ENCODE measurements at places on chromosomes 6 and 20.

DNA sequence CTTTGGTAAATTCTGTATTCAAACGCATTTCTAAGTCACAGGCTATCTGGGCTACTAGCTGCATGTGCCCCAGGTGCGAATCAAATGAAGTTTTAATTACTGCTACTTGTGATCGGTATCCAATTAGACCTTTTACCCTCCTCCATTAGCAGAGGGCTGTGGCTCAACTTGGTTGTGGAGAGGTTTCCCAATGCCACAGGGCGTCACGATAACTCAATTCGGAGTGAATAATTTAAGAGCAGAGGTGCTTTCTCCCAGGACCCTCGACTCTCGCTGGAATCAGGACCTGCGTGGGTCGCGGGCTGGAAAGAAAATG lies 640 bp downstream of the SAYSD1 start:
- DNase-seq: no peak

- no peak for DNase-seq
These were observed 301.9 kb downstream of the TFAP2A start for GRCh38 chr6:10112871-10113549.

DNA sequence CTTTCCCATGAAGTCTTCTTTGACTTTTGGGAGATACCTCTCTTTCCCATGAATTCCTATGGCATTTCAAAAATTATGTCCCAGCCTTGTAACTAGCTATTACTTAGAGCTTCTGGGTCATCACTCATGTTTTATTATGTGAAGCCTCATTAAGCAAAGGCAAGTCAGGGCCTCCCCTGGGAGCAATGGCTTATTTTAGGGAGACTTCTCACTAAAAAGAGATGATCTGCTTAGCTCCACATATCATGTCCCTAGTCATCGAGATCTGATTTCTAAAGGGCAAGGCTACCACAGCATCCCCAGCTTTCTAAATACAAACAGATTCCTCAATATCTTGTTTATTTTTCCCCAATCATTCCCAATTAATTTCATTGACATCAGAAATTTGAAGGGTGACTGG lies 154.0 kb upstream of the MANEA start:
- no peak for DNase-seq

DNA sequence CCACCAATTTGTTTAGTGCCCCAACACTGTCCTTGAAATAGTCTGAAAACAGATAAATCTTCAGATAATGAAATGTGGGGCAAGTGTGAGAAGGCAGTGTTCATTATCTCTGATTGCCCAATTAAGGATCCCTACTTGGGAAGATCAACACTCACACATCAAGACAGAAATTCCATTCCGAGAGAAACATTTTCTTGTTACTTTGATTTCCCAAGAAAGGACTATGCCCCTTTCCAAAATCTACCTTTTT lies 16.2 kb downstream of the HMGN4 start:
- DNase-seq: no peak

DNA sequence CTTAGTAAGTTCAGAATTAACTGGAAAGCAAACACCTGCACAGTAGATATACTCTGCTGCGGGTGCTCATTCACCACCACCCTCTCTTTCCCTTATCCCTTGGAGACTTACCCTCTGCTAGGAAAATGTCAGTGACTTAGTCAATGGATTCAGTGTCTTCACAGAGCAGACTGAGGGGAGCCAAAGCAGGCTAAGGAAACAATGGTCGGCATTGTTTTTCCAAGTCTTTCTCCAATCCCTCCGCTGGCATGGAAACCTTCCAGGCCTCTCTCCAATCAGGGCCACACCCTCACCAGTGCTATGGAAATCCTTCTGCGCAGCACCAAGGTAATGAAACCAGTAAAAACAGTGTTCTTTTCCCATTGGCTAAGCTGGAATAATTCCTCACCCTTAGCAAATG lies 531.2 kb downstream of the TFAP2B start:
- DNase-seq: no peak

DNA sequence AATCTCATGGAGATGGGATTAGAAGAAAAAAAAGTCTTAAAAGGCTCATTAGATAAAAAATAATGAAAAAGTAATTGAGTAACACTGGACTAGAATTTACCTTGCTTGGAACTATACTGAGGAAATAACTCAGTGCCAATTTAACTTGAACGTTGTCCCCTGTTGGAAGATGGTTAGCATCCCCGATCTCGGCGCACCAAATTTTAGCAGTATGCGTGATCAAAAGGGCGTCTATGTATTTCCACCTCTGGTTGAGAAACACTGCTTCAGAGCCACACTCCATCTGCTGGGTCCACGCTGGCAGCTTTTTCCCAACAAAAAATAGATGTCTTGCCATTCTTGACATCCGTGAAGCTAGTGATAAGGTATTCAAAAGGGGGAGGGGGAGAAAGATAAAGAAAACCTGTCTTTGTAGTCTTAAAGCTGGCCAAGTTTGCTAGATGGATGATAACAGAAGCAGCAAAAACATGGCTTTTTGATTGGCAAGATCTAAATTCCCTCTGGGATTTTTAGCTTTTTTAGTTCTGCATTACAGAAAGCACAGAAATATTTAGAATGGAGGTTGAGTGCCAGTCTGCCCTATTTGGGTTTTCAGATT lies 6.4 kb downstream of the HINT3 start:
- DNase-seq: no peak

- DNase-seq: no peak
These were observed 64.2 kb downstream of the SGK1 start for GRCh38 chr6:134253681-134254080.

- DNase-seq: no peak
These were observed 198.8 kb downstream of the EYA2 start for GRCh38 chr20:47093320-47093966.

DNA sequence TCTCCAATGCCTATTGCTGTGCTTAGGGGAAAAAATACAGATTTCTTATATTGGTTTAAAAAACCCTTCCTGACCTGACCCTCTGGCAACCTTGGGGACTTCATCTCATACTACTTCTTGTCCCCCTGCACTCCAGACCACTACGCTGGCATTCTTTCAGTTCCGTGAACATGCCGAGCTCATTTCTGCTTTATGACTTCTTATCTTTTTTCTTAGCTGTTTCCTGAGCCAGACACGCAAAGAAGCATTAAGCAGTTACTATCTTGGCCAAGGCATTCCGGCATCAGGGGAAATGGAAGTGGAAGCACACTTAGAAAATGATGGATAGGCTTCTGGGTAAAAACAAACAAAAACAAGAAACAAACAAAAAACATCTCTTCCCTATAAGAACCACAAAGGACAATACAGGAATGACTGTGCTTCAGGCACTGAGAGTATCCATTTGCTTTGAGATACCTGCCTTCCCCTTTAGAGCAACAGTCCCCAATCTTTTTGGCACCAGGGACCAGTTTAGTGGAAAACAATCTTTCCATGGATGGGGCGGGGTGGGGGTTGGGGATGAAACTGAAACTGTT lies 4.4 kb upstream of the CCDC28A start:
- DNase-seq: no peak

GRCh38 chr20:10090588-10091166 lies 55.9 kb downstream of the ANKEF1 start:
- peak; percentile 26 for DNase-seq

DNA sequence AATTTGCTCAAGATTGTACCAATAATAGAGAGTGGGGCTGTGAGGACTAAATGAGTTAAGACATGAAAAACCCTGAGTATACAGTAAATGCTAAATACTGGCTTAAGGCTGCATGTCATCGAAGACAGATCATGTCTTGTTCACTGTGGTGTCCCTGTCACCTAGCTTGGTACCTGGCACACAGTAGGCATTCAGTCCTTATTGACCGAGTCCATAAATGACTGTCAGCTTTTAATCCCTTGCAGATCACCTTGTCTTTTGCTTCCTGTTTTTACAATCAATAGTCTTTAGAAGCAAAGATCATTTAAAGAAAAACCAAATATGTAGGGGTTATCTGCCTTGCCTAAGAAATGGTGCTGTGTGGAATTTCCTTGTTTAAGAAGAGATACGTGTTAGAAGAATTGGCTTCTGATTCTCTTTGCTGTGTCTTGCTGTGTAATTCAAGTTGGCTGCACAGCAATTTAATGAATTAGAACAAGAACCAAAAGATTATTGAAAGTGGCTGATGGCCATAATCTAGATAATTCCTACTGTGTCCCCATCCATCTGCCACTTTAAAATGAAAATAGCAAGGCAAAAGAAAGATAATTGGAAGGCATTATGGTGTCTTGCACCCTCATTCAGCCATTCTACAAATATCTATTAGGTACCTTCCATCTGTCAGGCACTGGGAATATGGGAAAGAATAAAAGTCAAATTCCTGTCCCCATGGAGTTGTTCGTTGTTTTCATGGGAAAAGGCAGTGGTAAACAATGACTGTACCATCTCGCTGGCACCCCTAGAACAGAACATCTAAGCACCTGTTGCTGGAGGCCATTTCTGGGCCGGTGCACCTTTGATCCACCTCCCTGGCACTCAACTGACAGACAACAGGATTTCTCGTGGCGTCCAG lies 12.4 kb upstream of the MAPK13 start:
- DNase-seq: no peak

- DNase-seq: no peak
These were observed 42.0 kb downstream of the THEMIS start for GRCh38 chr6:127858727-127859391.

DNA sequence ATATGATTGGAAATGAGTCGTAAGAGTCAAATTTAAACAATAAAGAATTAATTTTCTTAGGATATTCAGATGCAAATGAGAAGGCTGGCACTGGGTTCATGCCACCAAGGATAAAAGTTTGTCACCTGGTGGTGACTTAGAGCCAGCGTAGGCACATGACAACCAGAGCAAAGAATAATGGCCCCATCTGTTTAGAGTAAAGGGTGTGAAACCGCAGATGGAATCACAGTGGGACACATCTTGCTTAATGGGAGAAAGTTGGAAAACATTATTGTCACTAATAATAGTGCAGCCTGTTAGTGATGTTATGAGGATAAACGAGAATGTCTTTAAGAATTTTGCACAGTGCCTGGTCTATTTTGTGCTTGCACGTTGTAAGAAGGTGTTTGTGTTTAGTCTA lies 727.8 kb downstream of the QKI start:
- DNase-seq: no peak

GRCh38 chr6:27791182-27791943 lies 120.8 kb downstream of the OR2B2 start:
- peak; percentile 29 for DNase-seq

DNA sequence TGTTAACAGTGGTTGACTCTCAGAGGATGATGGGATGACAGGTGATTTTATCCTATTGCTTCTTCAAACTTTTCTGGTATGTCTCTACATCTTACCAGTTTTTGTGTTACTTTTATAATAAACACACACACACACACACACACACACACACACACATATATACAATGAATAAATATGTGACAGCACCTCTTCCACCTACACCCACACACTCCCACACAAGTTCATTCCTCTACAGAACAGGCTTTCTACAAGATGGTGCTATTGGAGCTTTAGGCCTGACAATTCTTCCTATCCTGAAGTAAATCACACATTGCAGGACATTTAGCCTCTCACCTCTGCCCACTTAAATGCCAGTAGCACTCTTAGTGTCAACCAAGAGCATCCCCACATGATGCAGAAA lies 46.7 kb upstream of the STK35 start:
- no peak for DNase-seq

DNA sequence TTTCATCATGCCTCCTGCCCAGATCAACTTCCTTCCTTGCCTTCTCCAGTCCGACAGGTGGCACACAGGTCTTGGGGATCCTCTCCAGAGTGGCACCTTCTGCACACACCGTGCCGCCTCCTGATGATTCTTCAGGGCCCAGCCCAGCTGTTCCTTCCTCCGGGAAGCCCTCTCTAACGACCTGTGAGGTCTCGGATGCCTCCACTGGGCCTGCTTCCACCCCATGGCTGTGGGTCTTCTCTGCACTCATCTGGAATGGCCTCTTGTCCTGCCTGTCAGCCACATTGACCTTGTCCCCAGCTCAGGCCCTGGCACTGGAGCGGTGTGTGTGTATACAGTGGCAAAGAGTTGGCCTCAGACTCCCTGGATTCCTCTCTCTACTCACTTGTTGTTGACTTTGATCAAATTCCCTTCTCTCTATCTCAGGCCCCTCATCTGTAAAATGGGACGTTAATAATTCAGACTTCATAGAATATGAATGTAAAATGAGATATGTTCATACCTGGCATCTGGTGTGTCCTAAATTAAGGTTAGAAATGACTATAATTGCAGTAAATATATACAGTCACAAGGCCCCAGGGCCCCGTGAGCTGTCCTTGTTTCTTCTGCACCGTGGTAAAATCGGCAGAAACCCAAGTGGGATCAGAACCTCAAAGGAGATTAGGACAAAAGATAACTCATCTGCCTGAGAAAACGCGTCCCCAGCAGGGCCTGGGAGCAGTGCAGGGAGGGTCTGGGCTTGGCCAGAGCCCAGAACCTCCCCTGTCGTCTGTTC lies 1.5 kb downstream of the FAM210B start:
- DNase-seq: no peak

DNA sequence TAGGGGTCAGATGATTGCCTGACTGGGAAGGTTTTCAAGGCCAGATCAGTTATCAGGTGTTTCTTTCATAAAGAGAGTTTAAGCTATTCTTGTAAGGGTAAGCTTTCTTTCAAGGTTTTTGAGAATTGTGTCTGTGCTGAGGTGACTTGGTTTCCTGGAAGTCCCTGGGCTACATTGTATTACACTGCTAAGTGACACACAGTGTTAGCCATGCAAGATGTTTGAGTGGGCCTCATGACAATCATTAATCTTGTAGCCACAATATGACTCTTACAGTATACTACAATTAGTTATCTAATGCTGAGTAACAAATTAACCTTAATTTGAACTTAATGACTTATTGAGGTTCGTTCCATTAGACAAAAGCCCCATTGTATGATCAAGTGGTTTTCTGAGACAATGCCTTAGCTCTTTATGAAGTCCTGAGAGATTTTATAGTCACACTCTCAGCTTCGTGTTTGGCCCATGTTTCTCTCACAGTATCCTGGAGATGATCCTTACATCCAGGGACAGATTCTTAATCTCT lies 186.7 kb downstream of the RPS12 start:
- DNase-seq: no peak

DNA sequence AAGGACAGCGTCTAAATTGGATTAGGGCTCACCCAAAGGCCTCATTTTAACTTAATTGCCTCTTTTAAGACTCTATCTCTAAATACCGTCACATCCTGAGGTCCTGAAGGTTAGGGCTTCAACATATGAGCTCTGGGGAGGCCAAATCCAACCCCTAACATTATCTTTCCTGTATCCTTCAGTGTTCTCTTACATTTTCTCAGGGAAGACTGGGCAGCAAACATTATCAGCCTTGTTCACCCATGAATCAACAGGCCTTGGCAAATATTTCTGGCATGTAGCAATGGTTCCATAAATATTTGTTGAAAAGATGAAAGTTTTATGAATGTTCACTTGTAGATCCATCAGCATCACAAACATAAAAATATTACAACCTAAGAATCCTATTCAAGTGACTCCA lies 24.6 kb upstream of the FOXF2 start:
- no peak for DNase-seq

Measured in GM10248 (cell line).